ENCODE measurements at places on chromosomes 2 and 18.

GRCh38 chr2:39696838-39697237 is 31.1 kb downstream of the TMEM178A start:
- H3K4me3 ChIP-seq: no peak overlapping the region
- H3K4me1 ChIP-seq: no peaks in the 10 kb centered on the region
- no peak for DNase-seq

GRCh38 chr2:150255528-150255927 is 231.9 kb downstream of the RND3 start:
- H3K36me3 ChIP-seq: no peaks in the 10 kb centered on the region
- H3K4me3 ChIP-seq: no peak overlapping the region
- H3K27me3 ChIP-seq: no peaks in the 10 kb centered on the region
- no peak overlapping the region for H3K27ac ChIP-seq
- no peaks in the 10 kb centered on the region for H3K4me1 ChIP-seq

GRCh38 chr2:233373316-233373715 is 19.0 kb downstream of the DGKD start:
- no peaks in the 10 kb centered on the region for H3K36me3 ChIP-seq
- no peak for DNase-seq
- H3K27me3 ChIP-seq: no peaks in the 10 kb centered on the region
- H3K27ac ChIP-seq: no peak overlapping the region
- H3K4me3 ChIP-seq: no peak overlapping the region

GRCh38 chr2:202171241-202171825 is 67.1 kb downstream of the SUMO1 start:
- no peaks in the 10 kb centered on the region for H3K36me3 ChIP-seq
- no peak overlapping the region for H3K27ac ChIP-seq
- H3K4me1 ChIP-seq: no peaks in the 10 kb centered on the region
- no peaks in the 10 kb centered on the region for H3K27me3 ChIP-seq

- H3K4me1 ChIP-seq: no peaks in the 10 kb centered on the region
- H3K36me3 ChIP-seq: peaks cover 40% of the 10 kb centered on the region
- no peak overlapping the region for H3K4me3 ChIP-seq
- no peak overlapping the region for H3K27ac ChIP-seq
Observed at GRCh38 chr2:11505652-11506610, 27.9 kb upstream of the GREB1 start.

DNA sequence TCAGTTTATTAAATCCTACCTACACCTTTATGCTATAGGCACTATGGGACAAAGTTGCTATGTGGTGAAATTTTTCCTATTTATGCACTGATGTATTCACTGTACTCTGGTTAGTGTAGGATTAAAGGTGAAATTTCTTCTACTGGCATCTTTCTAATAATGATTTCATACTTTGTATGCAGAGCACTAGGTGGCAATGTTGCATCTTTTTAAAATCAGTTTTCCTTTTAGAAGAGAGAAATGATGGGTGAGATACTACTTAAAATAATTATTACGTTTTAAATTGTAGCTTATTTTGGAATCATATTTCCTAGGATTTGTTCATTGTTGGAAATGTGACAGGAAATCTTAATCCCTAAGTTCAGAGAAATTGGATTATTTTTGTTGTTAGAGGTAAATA is 150.9 kb downstream of the CD8B2 start:
- H3K4me1 ChIP-seq: no peaks in the 10 kb centered on the region
- no peak overlapping the region for H3K27ac ChIP-seq
- DNase-seq: no peak

- no peaks in the 10 kb centered on the region for H3K36me3 ChIP-seq
- DNase-seq: no peak
- no peaks in the 10 kb centered on the region for H3K4me1 ChIP-seq
- no peaks in the 10 kb centered on the region for H3K27me3 ChIP-seq
Observed at GRCh38 chr2:217177720-217178119, 317.9 kb upstream of the TNP1 start.

DNA sequence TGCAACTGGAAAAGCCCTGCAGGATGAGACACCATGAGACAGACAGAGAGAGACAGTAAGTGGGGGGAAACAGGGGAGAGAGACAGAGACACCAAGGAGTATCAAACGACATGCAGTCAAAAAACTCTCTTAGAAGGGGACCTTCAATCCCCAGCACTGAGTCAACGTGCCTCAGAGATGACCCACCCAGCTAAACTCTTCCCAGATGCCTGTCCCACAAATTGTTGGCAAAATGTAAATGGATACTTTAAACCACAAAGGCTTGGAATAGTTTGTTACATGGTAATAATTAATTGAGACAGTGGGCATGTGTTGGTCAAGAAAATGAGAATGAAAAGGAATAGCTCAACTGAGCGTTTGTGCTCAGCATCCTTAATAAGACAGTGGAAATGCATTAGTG is 98.3 kb downstream of the GRB14 start:
- H3K27me3 ChIP-seq: no peaks in the 10 kb centered on the region
- H3K27ac ChIP-seq: no peak overlapping the region
- no peak for DNase-seq
- no peak overlapping the region for H3K4me3 ChIP-seq
- no peaks in the 10 kb centered on the region for H3K4me1 ChIP-seq

GRCh38 chr18:58695772-58696171 is 24.5 kb downstream of the MALT1 start:
- no peak for DNase-seq
- H3K27me3 ChIP-seq: no peaks in the 10 kb centered on the region
- H3K4me1 ChIP-seq: peaks cover 5% of the 10 kb centered on the region
- H3K36me3 ChIP-seq: peaks cover 20% of the 10 kb centered on the region
- H3K27ac ChIP-seq: no peak overlapping the region

DNA sequence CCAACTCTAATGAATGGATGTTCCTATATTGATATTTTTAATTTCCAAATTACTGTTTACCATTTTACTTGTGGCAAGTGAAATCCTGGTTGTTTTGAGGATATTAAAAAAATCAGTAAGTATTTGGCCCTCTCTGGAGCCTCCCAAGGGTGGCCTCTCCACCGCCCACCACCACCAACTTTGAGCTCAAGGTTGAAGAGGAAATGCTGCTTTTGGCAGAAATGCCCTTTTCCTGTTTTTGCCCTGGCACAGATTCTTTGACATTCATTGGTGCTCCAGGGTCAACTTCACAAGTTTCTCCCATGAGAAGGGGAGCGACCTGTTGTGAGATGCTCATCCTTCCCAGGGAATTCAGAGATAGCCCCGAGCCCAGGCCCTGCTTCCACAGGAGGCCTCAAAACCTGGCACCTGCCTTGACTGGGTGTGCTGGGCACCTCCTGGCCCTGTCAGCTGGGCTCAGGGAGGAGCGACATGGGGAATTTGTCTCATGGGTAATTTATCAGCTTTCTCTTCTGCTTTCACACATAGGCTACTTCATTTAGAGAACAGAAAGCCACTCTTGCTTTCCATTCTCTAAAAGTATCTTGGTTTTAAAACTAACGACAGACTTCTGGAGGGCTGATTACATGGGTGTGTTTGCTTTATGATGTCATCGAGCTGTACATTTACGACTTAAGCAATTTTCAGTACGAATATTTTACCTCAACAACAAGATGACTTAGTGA is 6.9 kb downstream of the CD8A start:
- no peak for DNase-seq
- peaks cover 23% of the 10 kb centered on the region for H3K27me3 ChIP-seq

DNA sequence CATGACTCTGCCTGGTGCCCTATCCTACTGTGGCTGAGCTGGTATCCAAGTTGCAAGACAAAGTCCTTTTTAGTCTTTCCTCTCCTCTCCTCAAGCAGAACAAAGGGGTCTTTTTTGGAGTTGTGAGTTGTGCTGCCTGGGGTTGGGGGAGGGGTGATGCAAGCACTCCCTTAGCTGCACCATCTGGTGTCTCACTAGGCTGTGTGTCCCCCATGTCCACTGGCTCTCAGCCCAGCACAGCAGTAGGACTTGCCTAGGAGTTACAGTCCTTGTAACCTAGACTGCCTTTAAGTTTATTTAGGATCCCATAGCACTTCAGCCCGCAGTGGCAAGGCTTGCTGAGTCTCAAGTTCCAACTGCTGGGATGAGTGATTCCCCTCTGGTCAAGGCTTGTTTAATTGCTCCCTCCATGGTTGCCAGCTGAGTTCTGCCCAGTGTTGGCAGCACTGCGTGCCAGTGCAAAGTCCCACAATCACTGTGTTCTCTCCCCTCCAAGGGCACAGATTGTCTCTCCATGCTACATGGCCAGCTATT is 13.2 kb upstream of the ILKAP start:
- no peak overlapping the region for H3K4me3 ChIP-seq
- DNase-seq: no peak
- no peaks in the 10 kb centered on the region for H3K36me3 ChIP-seq
- H3K27me3 ChIP-seq: peaks cover 5% of the 10 kb centered on the region
- peak overlapping the region; percentile 47 for H3K27ac ChIP-seq

- DNase-seq: no peak
- H3K27me3 ChIP-seq: no peaks in the 10 kb centered on the region
- H3K4me1 ChIP-seq: no peaks in the 10 kb centered on the region
- no peak overlapping the region for H3K27ac ChIP-seq
Observed at GRCh38 chr2:82591718-82592117, 1867.4 kb downstream of the SUCLG1 start.

- no peak overlapping the region for H3K4me3 ChIP-seq
- peak; percentile 41 for DNase-seq
- no peaks in the 10 kb centered on the region for H3K4me1 ChIP-seq
- no peak overlapping the region for H3K27ac ChIP-seq
- H3K36me3 ChIP-seq: no peaks in the 10 kb centered on the region
- H3K27me3 ChIP-seq: no peaks in the 10 kb centered on the region
Observed at GRCh38 chr2:43138441-43138840, 88.0 kb downstream of the ZFP36L2 start.

- DNase-seq: no peak
- H3K27ac ChIP-seq: no peak overlapping the region
- no peaks in the 10 kb centered on the region for H3K27me3 ChIP-seq
- no peak overlapping the region for H3K4me3 ChIP-seq
- H3K4me1 ChIP-seq: no peaks in the 10 kb centered on the region
Observed at GRCh38 chr2:201396595-201396994, 39.5 kb upstream of the FLACC1 start.

DNA sequence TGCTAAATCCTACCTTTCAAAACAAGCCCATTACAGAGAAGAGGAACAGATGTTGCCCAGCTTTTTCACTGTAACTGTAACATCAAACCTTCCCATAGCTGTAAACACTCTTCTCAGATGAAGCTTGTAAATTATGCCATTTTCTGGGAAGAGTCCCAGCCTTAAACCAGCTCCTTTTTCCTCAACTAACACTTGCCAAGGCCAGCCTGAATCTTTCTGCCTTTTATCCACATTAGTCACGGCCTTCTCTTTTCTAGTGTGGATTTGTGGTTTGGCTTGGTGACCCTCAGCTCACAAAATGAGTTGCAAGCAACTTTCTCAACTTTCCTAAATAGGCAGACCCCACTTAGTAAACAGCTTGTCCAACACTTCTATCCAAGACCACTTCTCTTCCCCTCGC is 90.2 kb downstream of the CABLES1 start:
- H3K27ac ChIP-seq: no peak overlapping the region
- H3K27me3 ChIP-seq: no peaks in the 10 kb centered on the region
- DNase-seq: no peak
- no peaks in the 10 kb centered on the region for H3K4me1 ChIP-seq

DNA sequence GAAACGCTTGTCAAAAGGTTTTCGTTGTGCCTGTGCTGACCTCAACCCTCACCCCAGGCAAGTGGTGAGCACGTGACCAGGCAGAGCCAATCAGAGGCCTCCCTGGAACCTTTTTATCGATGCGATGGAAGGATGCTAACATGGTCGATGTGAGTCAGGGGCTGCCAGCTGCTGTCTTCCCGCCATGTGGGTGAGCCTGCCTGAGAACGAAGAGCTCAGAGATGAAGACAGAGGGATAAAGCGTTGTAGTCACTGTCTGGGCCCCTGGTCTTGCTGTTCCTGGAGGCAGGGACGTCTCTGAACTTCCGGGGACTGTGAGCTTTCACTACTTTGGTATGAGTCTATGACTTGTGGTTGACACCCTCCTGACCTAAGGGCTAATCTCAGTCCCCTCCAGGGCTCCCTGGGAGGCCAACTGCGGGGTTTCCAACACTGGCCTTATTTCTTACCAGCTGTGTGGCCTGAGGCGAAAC is 18.6 kb downstream of the DNMT3A start:
- no peaks in the 10 kb centered on the region for H3K27me3 ChIP-seq
- H3K27ac ChIP-seq: no peak overlapping the region
- no peak overlapping the region for H3K4me3 ChIP-seq
- DNase-seq: peak; percentile 88

GRCh38 chr18:40789286-40789685 is 1165.7 kb upstream of the PIK3C3 start:
- H3K27me3 ChIP-seq: no peaks in the 10 kb centered on the region
- H3K36me3 ChIP-seq: no peaks in the 10 kb centered on the region
- H3K4me1 ChIP-seq: no peaks in the 10 kb centered on the region
- DNase-seq: no peak

DNA sequence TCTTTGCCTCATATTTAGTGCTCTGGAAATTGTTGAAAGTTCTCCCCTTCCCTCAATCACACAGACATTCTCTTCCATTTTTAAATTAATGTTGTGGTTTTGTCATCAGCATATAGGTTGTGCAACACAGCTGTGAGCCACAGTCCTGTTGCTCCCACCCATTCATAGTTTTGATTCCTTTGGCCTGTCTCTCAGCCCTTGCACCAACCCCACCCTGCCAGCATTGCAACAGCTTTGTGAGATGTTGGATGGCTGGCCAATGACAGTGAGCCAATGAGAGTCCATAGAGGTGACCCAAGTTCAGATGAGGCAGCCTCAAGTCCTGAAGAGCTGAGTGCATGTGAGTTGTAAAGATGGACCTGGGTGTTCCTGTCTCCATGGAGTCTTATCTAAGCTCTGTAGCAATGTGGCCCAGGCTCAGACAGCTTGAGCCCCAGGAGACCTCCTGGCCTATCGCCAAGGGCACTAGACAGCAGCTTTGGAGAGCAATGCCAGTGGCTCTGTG is 775.5 kb downstream of the RNF144A start:
- H3K4me3 ChIP-seq: no peak overlapping the region
- no peaks in the 10 kb centered on the region for H3K4me1 ChIP-seq
- no peaks in the 10 kb centered on the region for H3K36me3 ChIP-seq
- no peak for DNase-seq
- H3K27me3 ChIP-seq: no peaks in the 10 kb centered on the region

- H3K27me3 ChIP-seq: peaks cover 25% of the 10 kb centered on the region
- H3K4me1 ChIP-seq: no peaks in the 10 kb centered on the region
- DNase-seq: peak; percentile 51
- no peak overlapping the region for H3K27ac ChIP-seq
- no peak overlapping the region for H3K4me3 ChIP-seq
- H3K36me3 ChIP-seq: no peaks in the 10 kb centered on the region
Observed at GRCh38 chr2:11676640-11677039, 6.6 kb upstream of the NTSR2 start.

- no peak overlapping the region for H3K27ac ChIP-seq
- H3K27me3 ChIP-seq: no peaks in the 10 kb centered on the region
- DNase-seq: no peak
- H3K4me1 ChIP-seq: no peaks in the 10 kb centered on the region
- no peaks in the 10 kb centered on the region for H3K36me3 ChIP-seq
Observed at GRCh38 chr2:64905338-64906024, 83.7 kb upstream of the SLC1A4 start.

GRCh38 chr2:85435981-85436835 is 17.7 kb downstream of the SH2D6 start:
- H3K36me3 ChIP-seq: no peaks in the 10 kb centered on the region
- no peak overlapping the region for H3K4me3 ChIP-seq

Measured in endodermal cell (in vitro differentiated cells).